Kidney (tissue), 22 donors: ENCODE measurements at places on chromosomes 2 and 18. TPM values are rescaled to one million over a fixed set of nuclear protein-coding genes. Genes with fewer than 3 reads are reported as not detected.

DNA sequence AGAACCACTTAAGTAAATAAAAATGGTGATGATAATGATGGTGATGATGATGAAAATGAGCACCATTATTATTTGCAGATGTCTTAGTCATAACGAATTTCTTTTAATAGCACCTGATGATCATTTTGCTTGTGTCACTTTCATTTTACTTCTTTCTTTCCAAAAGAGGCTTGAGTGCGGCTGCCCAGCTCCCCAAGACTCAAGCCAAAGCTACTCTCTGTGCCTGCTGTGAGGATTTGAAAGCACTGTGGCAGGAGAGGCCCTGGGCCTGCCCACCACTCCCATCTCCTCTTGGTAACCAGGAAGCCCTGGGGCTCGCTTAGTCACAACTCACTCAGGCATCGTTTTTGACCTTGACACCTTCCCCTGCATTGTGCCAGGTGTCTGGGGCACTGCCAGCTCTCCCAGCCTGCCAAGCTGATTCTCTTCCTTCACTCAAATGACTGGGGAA lies 41.2 kb downstream of the RPL37A start:
- H3K27ac ChIP-seq, result peak overlapping the region; percentile 3
- H3K27me3 ChIP-seq, result no peaks in the 10 kb centered on the region
- H3K4me1 ChIP-seq, result peaks cover 47% of the 10 kb centered on the region

DNA sequence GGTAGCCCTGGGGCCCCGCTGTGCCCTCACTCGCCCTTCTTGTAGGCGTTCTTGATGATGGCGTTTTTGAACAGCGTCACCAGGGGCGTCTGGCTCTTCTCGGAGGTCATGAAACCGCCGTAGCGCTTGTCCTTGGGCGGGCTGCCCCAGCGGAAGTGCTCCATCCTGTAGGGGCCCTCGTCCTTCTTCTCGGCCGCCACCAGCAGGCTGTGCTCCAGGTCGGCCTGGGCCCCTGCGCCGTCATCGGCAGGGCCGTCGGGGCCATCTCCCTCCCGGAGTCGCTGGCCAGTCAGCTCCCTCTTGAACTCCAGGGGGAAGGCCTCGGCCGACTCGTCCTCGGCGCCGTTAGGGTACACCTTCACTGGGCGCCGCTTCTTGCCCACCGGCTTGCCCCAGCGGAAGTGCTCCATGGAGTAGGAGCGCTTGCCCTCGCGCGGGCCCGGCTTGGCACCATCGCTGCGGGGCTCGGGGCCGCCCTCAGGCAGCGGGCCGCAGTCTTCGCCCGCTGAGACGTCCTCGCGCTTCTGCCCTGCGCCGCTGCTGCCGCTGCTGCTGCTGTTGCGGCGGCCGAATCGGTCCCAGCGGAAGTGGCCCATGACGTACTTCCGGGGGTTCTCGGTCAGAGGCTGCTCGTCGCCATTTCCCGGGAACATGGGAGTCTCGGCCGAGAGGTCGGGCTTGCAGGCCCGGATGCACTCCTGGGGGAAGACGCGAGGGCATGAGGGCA lies 7.2 kb downstream of the POMC start:
- no peaks in the 10 kb centered on the region for H3K27me3 ChIP-seq
- H3K4me3 ChIP-seq, result no peak overlapping the region
- H3K36me3 ChIP-seq, result no peaks in the 10 kb centered on the region
- no peaks in the 10 kb centered on the region for H3K4me1 ChIP-seq
- H3K27ac ChIP-seq, result no peak overlapping the region
- peak; percentile 64 for DNase-seq

The NMUR1 gene
- total RNA-seq, result 0.94 TPM

- no peak overlapping the region for H3K27ac ChIP-seq
- H3K36me3 ChIP-seq, result no peaks in the 10 kb centered on the region
- no peak overlapping the region for H3K4me3 ChIP-seq
- no peaks in the 10 kb centered on the region for H3K4me1 ChIP-seq
These were observed 188.7 kb downstream of the MYT1L start for GRCh38 chr2:2142345-2142744.

- H3K27me3 ChIP-seq, result no peaks in the 10 kb centered on the region
- no peaks in the 10 kb centered on the region for H3K4me1 ChIP-seq
- peaks cover 9% of the 10 kb centered on the region for H3K36me3 ChIP-seq
These were observed 28.2 kb downstream of the LPIN1 start for GRCh38 chr2:11774600-11774999.

DNA sequence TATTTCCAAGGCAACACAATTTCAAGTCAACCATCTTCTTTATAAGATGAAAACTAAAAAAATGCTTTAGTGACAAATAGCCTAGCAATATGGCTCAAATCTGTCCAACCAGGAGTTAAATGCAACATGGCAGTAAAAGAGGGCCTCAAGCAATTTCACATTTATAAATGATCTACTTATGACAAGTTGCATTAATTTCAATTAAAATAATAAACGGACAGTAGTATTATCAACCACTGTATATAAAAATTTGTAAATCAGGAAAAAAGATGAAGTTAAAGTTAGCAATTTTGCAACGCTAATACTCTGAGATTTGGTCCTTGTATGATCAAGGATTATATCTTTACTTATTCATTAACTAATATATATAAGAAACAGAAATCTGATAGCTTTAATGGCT lies 19.3 kb downstream of the CCDC88A start:
- no peak overlapping the region for H3K27ac ChIP-seq
- no peaks in the 10 kb centered on the region for H3K27me3 ChIP-seq
- no peaks in the 10 kb centered on the region for H3K36me3 ChIP-seq

- no peak overlapping the region for H3K27ac ChIP-seq
- no peaks in the 10 kb centered on the region for H3K27me3 ChIP-seq
- no peaks in the 10 kb centered on the region for H3K4me1 ChIP-seq
- H3K36me3 ChIP-seq, result peaks cover 13% of the 10 kb centered on the region
- DNase-seq, result no peak
These were observed 58.1 kb downstream of the SERTAD2 start for GRCh38 chr2:64595397-64596176.
